COR-L47 (cell line): ENCODE measurements at places on chromosomes 1 and 21.

DNA sequence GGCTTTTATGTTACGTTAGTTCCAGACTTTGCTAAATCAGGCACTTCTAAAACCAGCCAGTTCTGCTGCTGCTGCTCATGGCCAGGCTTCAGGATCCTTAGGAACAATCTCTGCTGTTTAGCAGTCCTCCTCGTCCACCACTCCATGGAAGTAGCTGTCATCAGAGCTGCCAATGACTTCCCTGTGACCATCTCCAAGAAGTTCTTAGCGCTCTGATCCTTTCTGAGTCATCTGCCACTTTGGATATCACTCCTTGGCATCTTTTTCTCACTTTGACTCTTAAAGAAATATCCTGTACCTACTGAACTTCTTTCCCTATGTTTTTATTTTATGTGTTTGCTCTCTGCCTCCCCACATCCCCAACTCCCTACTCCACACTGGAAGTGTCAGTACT lies 14.7 kb upstream of the IRF2BP2 start:
- DNase-seq: no peak

- DNase-seq: no peak
These were observed 12.0 kb downstream of the ERVH48-1 start for GRCh38 chr21:42913476-42913875.

DNA sequence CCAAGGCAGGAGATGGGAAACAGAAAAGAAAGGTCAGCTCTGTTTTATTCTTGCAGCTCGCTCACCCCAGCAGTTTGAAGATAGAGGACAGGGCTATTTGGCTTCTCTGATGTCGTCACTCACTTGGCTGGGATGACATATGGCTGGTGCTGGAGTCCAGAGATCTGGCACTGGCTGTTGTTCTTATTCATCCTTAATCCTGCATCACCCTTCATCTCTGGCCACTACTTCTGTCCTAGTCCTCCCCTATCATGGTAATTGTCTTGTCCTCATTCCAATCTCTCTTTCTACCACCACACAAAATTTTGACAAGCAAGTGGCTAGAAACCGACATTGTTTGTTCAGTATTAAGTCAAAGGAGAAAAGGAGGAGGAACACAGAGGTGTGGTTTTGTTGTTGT lies 103.8 kb upstream of the PDE4B start:
- DNase-seq: no peak

GRCh38 chr1:187032316-187032981 lies 203.7 kb downstream of the PLA2G4A start:
- no peak for DNase-seq

DNA sequence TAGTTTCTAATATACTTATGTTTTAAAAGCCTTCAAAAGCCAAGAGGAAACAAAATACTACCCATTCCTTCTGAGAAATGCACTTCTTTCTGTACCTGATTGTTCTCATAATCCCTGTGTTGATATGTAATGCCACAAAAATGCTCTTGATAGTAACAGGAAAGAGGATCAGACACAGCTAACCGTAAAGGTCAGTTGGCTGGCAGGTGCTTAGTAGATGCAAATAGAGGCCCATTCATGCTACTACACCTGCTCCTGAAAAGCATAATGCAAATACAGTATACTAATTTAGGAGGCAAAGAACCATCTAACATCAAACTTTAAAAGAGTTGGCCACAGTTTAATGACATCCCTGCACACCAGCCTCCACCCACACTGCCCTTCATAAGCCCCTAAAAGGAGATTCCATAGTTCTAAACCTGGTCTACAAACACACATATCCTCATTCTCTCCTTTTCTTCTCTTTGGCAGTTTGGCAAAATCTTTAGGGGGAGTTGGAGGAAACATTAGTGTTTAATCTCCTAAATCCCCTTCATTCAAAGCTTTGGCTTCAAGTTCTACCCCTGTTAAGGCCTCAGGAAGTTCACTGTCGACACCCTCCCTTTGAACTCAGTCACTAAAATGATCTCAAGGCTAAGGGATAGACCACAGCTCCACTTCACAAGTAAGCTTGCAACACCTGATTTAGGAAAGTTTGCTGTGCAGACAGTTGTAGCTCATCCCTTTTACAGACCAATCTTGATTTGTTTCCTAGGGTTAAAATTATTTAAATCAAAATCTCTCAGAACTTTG lies 2.9 kb upstream of the CD46 start:
- DNase-seq: peak; percentile 35

GRCh38 chr1:184146202-184146601 lies 94.7 kb downstream of the TSEN15 start:
- no peak for DNase-seq

- no peak for DNase-seq
These were observed 6.3 kb downstream of the TSNAX start for GRCh38 chr1:231534703-231535159.

DNA sequence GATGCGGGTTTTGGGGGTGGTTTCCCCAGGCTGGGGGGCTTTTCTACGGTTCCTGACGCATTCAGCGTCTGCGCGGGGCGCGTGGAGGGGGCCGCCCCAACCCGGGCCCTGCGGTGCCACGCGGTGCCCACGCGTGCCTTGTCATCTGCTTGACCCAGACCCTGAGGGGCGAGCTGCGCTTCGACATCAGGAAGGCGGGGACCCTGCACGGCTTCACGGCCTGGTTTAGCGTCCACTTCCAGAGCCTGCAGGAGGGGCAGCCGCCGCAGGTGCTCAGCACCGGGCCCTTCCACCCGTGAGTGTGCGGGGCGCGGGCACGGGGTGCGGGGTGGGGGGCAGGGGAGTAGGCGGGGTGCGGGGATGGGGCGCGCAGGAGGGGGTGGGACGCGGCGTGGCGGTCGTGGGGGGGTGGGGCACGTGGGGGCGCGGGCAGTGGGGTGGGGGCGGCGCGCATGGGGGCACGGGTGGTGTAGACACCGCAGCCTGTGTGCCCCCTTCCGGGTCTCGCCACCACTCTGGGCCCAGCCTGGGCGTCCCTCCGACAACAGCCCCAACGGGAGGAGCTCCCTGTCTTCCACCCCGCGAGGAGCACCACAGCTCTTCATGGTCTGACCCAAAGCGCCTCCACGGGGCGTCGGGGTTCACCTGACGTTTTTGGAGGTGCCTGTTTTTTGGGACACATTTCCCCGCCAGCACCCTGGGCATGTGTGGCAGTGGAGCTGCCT lies 26.3 kb downstream of the PRMT2 start:
- no peak for DNase-seq

DNA sequence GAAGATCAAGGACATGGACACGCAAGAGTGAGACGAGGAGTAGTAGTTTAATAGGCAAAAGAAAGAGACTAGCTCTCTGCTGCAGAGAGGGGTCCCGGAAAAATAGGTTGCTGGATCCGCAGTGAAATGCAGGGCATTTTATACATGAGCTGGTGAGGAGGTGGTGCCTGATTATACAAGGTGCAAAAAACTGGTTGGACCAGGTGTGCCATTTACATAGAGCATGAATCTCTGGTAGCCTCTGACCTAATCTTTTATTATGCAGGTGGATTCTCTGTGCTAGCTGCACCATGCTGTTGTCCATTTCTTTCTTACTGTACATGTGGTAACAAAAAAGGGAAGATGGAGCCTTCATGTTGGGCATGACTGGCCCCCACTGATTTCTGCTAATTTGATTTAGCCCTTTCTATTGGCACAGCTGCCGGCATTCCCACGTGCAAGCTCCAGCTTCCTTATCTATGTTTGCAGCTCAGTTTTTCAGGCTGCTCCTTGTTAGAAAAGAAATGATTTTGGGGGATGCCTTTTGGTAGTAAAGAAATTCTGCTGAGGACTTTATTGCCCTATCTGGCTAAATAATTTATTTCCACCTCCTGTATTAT lies 548.1 kb downstream of the BRINP3 start:
- DNase-seq: no peak

GRCh38 chr1:72557446-72558049 lies 275.2 kb upstream of the NEGR1 start:
- DNase-seq: no peak

GRCh38 chr1:56967900-56968832 lies 2.4 kb upstream of the C8B start:
- DNase-seq: no peak

GRCh38 chr1:202709276-202710041 lies 795 bp downstream of the SYT2 start:
- no peak for DNase-seq

DNA sequence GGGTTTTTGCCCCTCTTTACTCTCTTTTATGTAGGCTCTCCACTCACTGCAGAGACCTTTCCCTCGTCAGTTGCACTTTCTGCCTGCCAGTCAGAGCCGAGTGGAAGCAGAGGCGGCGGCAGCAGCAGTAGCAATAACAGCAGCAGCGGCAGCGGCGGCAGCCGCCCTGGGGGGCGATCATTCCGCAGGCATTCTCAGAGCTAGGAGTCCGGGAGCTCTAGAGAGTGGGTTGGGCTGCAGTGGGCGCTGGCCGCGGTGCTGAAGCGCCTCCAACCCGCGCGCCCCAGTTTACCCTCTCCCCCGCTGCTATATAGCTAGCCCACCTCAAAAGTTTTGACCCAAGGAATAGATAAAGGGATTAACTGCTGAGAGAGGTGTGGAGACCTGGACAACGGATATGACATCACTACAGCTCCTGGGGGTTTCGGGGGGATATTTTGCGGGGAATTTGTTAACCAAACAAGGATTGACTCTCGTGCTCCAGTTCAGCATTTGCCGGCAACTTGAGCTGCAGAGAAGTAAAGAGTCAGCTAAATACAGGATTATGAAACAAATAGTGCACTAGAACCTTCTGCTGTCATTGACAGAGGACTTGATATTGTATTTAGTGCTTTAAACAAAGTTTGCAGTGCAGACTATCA lies at the start of gene OLFM3:
TSS of gene OLFM3 (minus strand) at position 102 of the 641 bp plus-strand sequence.
- DNase-seq: peak; percentile 63

DNA sequence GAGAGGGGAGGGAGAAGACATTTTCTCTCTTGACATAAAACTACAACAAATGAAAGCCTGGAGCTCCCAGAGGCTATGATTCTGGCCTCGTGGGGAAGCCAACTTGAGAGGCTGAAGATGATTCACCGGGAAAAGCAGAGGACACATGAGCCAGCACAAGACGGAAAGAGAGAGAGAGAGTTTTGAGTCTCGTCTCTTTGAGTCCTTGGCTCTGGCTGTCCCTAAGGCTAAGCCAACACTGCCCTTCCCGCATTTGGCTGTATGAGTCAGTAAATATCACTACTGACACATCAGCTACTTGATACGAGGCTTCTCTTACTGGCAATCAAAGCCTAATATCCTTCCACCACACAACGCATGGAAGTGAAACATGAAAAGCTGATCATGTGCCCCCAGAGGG lies 95.5 kb downstream of the GRIK3 start:
- DNase-seq: no peak

- no peak for DNase-seq
These were observed 1.3 kb upstream of the DNAJC16 start for GRCh38 chr1:15525050-15526020.

DNA sequence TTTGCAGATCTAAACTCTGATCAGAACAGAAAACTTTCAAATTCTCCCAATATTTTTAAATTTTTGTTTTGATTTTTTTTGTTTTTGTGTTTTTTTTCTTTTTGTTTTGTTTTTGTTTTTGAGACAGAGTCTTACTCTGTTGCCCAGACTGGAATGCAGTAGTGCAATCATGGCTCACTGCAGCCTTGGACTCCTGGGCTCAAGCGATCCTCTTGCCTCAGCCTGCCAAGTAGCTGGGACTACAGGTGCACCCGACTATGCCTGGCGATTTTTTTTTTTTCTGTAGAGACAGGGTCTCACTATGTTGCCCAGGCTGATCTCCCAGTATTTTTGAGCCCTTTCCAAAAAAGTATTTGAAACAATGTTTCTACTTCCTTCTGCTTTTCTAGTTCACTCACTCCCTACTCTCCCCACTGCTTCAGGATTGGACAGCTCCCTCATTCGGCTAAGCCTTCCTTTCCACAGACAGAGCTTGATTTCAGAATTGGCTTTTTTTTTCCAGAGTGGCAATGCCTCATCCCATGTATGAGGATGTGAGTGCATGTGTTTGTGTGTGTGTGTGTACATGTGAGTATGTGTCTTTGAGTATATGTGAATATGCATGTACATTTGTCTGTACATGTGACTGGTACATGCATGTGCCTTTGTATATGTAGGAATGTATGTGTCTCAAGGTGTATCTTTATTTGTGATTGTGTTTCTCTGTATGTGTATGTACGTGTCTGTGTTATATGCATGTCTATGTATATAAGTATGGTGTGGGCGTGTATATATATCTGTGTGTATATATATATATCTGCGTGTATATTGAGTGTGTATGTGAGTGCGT lies 11.9 kb downstream of the LHX4 start:
- no peak for DNase-seq

GRCh38 chr1:20640183-20640597 lies 6.9 kb downstream of the PINK1 start:
- DNase-seq: peak; percentile 44

DNA sequence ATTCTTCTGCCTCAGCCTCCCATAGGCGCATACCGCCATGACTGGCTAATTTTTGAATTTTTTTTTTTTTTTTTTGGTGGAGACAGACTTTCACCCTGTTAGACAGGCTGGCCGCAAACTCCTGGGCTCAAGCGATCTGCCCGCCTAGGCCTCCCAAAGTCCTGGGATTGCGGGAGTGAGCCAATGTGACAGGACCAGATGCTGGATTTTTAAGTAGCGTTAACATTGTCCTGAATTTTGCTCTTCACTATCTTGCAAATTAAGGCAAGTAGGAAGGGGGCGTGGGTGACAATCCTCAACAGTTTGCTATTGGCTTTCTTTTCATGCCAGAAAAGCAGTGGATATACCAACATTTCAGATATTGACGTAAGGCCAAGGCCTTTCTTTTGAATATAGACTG lies 49.7 kb upstream of the TSNAX start:
- no peak for DNase-seq

DNA sequence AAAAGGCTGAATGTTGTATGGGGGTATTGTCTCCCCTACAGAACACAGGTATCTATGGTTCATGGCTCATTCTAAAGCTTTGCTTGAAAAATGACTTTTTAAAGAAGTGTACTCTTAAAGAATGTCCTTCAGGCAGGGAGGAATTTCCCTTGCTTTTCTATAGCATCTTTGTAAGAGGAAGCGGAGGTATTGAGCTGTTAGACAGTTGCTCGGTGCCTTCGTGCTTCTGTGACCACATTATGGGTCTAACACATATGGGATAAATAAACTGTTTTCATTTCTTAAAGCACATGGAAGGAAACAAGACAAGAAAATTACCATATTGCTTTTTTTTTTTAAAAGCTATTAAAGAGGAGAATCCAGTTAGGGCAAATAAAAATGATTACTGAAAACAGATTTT lies 182.9 kb downstream of the NTNG1 start:
- DNase-seq: no peak

DNA sequence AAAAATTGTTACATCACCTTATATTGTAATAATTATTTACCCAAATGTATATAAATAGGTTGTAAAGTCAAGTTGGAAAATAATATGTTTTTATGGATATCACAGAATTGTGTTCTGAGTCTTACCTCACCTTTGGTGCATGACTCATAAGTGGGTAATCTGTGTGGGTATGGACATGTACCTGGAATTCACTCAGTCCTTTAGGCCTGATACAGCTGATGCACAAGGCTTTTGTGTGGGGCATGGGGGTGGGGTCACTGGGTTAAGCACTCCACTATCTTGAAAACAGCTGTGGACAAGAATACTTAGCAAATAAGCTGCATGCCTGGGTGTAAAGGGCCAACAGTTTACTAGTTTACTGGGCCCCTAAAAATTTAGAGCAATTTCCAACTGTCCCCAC lies 34.4 kb downstream of the INKA2 start:
- no peak for DNase-seq

- no peak for DNase-seq
These were observed 13.4 kb downstream of the OR2T1 start for GRCh38 chr1:248416226-248416625.

- DNase-seq: no peak
These were observed 202.7 kb downstream of the DISC1 start for GRCh38 chr1:231829332-231829731.

GRCh38 chr1:185317034-185317885 lies at the start of gene IVNS1ABP:
Gene IVNS1ABP, minus strand, starts transcription at chr1:185317243. Its CDS starts 7,750 bp downstream, at chr1:185309493.
- peak; percentile 98 for DNase-seq
